ENCODE measurements at places on chromosomes 2 and 18.

DNA sequence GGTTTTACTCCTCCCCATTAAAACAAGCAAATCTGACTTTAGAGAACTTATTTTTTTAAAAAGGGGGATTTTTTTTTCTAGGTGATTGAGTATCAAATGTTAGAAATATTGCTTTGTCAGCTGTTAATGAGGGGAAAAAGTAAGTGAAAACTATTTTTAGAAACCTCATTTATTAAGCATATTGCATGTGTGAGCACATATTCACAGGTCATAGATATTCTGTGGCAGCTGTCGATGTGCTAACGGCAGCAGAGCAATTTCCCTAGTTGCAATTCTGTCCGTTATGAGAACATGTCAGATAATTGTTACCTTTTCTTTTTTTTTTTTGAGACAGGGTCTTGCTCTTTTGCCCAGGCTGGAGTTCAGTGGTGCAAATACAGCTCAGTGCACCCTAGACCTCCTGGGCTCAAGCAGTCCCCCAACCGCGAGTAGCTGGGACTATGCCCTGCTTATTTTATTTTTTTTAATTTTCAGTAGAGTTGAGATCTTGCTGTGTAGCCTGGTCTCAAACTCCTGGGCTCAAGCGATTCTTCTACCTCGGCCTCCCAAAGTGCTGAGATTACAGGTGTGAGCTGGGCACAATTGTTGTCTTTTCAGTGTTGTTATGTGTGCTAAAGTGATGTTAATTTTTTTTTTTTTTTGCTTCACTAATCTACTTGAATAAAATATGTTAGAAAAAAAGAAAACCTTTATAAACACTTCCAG lies 69.8 kb downstream of the MTA3 start:
- DNase-seq = no peak

DNA sequence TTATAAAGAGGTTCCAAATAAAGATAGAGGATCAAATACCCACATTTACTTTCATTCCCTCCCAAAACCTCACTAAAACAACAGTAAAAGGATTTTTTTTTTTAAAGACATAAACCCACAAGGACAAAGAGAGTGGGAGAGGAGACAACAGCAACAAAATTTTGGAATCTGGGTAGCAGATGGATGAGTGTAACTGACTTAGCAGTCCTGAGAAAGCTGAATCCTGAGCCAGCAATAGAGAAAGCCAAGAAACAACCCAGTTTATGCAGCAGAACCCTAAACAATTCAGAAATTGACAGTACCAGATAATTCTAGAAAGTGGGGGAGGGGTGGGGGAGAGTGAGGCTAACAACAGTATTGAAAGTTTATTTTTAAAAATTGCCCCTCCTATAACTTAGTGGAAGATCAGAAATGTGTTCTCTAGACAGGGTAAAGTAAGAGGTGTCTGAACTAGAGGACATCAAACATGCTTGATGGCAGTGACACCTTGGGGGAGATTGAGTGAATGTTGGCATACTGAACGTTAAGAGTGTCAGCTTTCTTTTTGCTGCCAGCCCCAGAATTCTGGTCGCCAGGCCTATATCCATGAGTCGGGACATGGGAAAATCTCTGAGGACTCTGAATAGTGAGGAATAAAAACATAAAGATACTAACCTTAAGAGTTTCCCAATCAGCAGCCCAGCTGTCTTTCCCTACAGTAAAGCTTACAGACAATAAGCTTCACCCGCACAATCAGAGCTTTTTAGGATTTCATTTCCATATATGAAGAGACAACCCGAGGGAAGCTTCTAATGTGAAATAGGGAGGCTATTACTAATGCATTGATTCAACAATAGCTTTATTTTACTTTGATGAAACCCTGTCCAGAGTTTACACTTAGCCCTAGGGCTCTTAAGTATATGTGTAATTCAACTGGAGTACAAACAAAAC lies 128.0 kb upstream of the ALPP start:
- DNase-seq = no peak

GRCh38 chr2:41431756-41432155 lies 616.1 kb upstream of the PKDCC start:
- DNase-seq = no peak

GRCh38 chr18:76398896-76399612 lies 96.0 kb downstream of the ZNF516 start:
- peak; percentile 53 for DNase-seq

- no peak for DNase-seq
Observed at GRCh38 chr18:40326985-40327384, 1628.0 kb upstream of the PIK3C3 start.

GRCh38 chr2:200405599-200406298 lies 99.3 kb downstream of the SPATS2L start:
- peak; percentile 60 for DNase-seq

GRCh38 chr18:49141491-49141890 lies 190.7 kb upstream of the SMAD7 start:
- no peak for DNase-seq

DNA sequence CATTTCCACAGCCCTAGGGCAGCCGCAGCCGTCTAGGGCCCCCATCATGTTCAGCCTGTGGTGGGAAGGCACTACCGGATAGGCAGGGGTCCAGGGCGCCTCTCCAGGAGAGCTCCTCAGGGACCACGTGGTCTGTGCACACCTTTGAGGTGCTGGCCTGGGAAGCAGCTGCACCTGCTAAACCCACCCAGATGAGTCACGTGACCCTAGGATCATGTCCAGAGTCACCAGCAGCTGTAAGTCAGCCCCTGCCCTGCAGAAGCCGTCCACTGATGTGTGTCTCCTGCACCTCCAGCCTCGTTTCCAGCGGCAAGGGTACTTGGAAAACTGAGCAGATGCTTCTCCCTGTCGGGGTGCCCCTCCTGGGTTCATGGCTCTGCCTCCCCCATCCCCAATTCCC lies 682.6 kb upstream of the SALL3 start:
- DNase-seq = no peak

DNA sequence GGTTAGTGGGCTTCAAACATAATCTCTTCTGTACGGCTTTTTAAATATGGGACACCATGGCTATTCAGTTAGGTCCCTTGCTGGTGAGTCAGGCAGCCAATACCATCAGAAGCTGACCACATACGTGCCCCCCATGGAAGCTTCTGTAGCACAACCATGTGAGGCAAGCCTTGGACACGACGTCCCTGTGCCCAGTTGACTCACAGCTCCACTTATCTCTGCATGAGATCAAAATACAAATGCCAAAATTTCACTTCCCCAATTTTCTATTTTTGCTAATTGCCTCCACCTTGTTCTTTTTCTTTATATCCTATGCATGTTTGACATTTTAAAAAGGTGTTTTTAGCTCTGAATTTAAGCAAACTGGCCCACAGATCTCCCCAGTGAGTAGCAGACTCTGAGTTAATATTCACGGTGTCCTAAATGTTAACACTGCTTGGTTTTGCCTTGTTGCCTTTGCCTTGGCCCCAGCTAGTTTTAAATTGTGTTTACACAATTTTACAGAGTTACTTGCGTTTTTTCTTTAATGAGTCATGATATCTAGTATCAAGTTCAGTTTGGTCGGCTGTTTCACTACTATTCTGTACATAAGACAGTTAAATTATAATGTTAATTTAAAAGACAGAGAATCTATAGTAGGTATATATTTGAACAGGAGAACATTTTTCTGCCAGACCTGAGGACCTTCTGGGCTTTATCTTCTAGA lies 77.5 kb downstream of the CDCA7 start:
- DNase-seq = no peak

- no peak for DNase-seq
Observed at GRCh38 chr18:71238974-71239624, 950.3 kb downstream of the SOCS6 start.

- DNase-seq = no peak
Observed at GRCh38 chr2:182019731-182020130, 34.1 kb downstream of the PPP1R1C start.

DNA sequence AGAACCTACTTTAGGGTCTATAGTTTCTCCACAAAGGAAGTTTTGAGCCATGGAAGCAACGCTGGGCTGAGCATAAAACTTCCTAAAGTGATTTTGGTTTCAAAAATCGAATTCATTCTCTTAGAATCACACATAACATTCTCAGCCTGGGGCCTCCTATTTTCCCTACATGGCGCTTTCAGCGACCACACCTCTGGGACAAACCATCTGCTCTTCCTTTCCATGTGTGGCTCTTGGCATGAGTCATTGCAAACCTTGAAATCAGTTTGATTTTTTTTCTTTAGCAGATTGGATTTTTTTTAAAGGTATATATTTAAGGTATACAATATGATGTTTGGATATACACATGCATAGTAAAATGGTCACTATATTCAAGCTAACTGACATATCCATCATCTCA lies 72.5 kb upstream of the APCDD1 start:
- no peak for DNase-seq

DNA sequence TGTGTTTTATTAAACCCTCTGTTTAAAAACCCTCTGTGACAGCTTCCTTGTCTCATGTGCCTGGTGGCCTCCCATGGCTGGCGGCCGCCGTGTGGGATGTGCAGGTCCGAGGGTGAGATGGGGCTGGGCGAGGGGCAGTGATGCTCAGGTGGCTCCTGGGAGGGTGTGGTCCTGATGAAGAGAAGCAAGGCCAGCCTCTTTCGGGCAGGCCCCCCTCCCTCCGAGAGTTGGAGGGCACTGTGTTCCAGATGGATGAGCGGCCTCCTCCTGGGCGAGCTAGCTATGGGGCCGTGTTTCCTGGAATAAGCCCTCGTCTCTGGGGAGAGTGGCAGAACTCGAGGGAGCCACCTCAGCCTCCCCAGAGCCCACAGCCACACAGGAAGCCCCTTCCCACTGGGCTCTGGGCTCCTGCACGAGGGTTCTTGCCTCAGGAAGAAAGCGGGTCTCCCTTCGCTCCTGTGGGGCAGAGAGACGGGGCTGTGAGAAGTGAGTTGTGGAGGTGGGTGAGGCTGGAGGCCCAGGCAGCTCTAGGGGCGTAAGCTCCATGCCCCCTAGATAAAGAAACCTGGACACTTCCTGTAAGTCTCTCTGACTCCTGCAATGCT lies 72.1 kb downstream of the ASB1 start:
- DNase-seq = no peak

DNA sequence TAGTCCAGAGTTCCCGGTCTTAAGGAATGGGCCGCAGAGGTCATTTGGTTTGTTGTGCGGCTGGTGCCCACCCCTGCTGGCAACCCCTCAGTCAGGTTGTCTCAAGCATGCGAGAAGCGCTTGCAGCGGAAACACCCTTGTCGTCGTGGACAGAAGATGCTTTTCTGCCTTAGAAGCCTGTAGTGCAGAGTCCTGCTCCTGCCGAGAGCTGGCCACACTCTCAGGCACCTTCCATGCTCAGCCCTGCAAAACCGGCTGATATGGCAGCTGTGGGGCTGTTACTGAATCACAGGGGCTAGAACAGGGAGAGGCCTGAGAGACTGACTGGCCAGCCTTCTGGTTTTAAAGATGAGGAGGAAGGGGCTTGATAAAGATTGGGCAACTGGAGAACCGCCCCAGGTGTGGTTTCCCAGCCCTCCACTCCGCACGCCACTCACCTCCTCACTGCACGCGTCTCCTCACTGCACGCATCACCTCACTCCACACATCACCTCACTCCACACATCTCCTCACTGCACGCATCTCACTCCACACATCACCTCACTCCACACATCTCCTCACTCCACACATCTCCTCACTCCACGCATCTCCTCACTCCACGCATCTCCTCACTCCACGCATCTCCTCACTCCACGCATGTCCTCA lies 103.6 kb downstream of the USP40 start:
- DNase-seq = no peak

Data from NCI-H526 treated with DMSO at 0.1 percent for 48 hours (cell line).